ENCODE measurements at places on chromosomes 7 and 10. TPM values are rescaled to one million over a fixed set of nuclear protein-coding genes. Genes with fewer than 3 reads are reported as not detected.

Gene ZNF853
- 11.9 TPM for total RNA-seq

Gene AVPI1
- 15.0 TPM for total RNA-seq

Gene OR2A42
- total RNA-seq, result 0.14 TPM

Gene RNLS
- total RNA-seq, result 11.2 TPM

Gene SPDYE5
- not detected for total RNA-seq

Gene JCAD
- 94.8 TPM for total RNA-seq

Gene WDFY4
- total RNA-seq, result 13.2 TPM

Gene RRP12
- 16.7 TPM for total RNA-seq

Gene KAZALD1
- total RNA-seq, result 6.5 TPM

Gene CDK5
- total RNA-seq, result 5.2 TPM

Gene ASB10
- not detected for total RNA-seq

Gene RBP3
- total RNA-seq, result not detected

Gene C7orf57
- total RNA-seq, result not detected

Gene CLDN4
- 0.38 TPM for total RNA-seq

Gene RBM20
- 2.0 TPM for total RNA-seq

Gene C10orf143
- 3.2 TPM for total RNA-seq

Gene PPP1R17
- not detected for total RNA-seq

Gene FKBP6
- total RNA-seq, result not detected

Gene MSS51
- total RNA-seq, result 2.2 TPM

Gene TMEM229A
- total RNA-seq, result 0.10 TPM

Gene ACSM6
- total RNA-seq, result not detected

Gene SPDYE8
- total RNA-seq, result not detected

Gene LBX1
- total RNA-seq, result not detected

Gene BTAF1
- total RNA-seq, result 29.4 TPM

Gene FGF8
- not detected for total RNA-seq

Gene EBF3
- total RNA-seq, result 9.1 TPM

Gene FGL2
- 31.9 TPM for total RNA-seq

Gene HTR7
- 1.0 TPM for total RNA-seq

Gene CPED1
- 120 TPM for total RNA-seq

Gene CYP26C1
- total RNA-seq, result 0.19 TPM

Gene DEPP1
- 105 TPM for total RNA-seq

Gene AGFG2
- total RNA-seq, result 20.4 TPM

Gene NANOS1
- 1.8 TPM for total RNA-seq

Gene BTBD16
- 0.14 TPM for total RNA-seq

Gene TAS2R4
- 1.3 TPM for total RNA-seq

Gene ZC3HAV1
- total RNA-seq, result 26.8 TPM
